Dermis lymphatic vessel endothelial cell (primary cell): ENCODE measurements at places on chromosomes 11 and 22. TPM values are rescaled to one million over a fixed set of nuclear protein-coding genes. Genes with fewer than 3 reads are reported as not detected.

TREH gene
- not detected in 2 replicates for total RNA-seq

CARD16 gene
- total RNA-seq, result 40.0 and 98.1 TPM in 2 replicates

LDLRAD3 gene
- 6.0 and 6.1 TPM in 2 replicates for total RNA-seq

OOSP1 gene
- 0.11 TPM in 1 of 2 replicates, not detected in the other for total RNA-seq

CYB5R2 gene
- total RNA-seq, result 0.26 and 0.33 TPM in 2 replicates

KCNC1 gene
- total RNA-seq, result not detected in 2 replicates

BAIAP2L2 gene
- total RNA-seq, result 0.09 and 0.33 TPM in 2 replicates

TMEM132A gene
- total RNA-seq, result 61.3 and 76.5 TPM in 2 replicates

FGF19 gene
- not detected in 2 replicates for total RNA-seq

DBX1 gene
- not detected in 2 replicates for total RNA-seq

ACR gene
- 0.22 and 0.34 TPM in 2 replicates for total RNA-seq

NUDT22 gene
- 27.1 and 40.1 TPM in 2 replicates for total RNA-seq

SPDYC gene
- not detected in 2 replicates for total RNA-seq

TRIM5 gene
- total RNA-seq, result 54.8 and 60.8 TPM in 2 replicates

MS4A4A gene
- not detected in 2 replicates for total RNA-seq

PRR33 gene
- not detected in 2 replicates for total RNA-seq

DMC1 gene
- 0.76 and 1.1 TPM in 2 replicates for total RNA-seq

MUC2 gene
- total RNA-seq, result not detected in 2 replicates

YPEL1 gene
- total RNA-seq, result 4.0 TPM in 2 replicates

VWA5A gene
- total RNA-seq, result 1.7 and 5.3 TPM in 2 replicates

MB gene
- not detected in 2 replicates for total RNA-seq

YPEL4 gene
- 0.09 and 0.11 TPM in 2 replicates for total RNA-seq

C22orf23 gene
- total RNA-seq, result 0.09 and 0.22 TPM in 2 replicates

NAP1L4 gene
- 99.6 and 156 TPM in 2 replicates for total RNA-seq

FADS3 gene
- total RNA-seq, result 26.9 and 51.1 TPM in 2 replicates

KBTBD4 gene
- total RNA-seq, result 34.2 and 37.9 TPM in 2 replicates

SHISA8 gene
- total RNA-seq, result not detected in 2 replicates

NKAPD1 gene
- total RNA-seq, result 15.0 and 20.4 TPM in 2 replicates

SPTBN2 gene
- total RNA-seq, result 12.6 TPM in 2 replicates

GPHA2 gene
- total RNA-seq, result not detected in 2 replicates

OR51B4 gene
- total RNA-seq, result not detected in 2 replicates
